ENCODE measurements at places on chromosomes 13 and 19.

GRCh38 chr13:92196591-92197256 is 798.3 kb downstream of the GPC5 start:
- DNase-seq = no peak

DNA sequence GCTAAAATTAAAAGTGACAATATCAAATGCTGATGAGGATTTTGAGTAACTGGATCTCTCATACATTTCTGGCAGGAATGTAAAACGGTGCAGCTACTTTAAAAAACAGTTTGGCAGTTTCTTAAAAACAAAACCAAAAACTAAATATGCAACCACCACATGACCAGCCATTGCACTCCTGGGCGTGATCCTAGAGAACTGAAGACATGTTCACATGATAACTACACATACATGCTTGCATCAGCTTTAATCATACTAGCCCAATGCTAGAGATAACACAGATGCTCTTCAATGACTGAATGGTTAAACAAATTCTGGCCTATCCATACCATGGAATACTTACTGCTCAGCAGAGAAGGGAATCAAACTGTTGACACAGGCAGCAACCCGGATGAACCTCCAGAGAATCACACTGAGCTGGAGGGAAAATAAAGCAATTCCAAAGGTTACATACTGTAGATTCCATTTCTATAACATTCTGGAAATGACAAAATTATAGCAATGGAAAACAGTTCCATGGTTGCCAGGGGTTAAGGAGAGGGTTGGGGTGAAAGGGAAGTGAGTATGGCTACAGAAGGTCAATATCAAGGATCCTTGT is 25.5 kb upstream of the NAXD start:
- no peak for DNase-seq

DNA sequence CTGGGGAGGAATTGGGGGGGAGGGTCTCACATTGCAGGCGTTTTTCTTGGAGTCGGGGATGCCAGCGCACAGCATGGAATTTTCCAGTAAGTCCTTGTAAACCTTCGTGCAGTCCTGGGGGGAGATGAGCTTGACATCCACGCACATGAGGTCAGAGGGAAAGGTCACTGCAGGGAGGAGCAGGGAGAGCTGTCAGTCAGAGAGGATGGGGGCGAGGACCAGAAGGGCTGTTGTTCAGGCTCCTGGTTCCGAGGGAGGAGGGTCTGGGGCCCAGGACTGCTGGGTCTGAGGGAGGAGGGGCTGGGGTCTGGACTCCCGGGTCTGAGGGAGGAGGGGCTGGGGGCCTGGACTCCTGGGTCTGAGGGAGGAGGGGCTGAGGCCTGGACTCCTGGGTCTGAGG is 4.0 kb downstream of the KLK7 start:
- no peak for DNase-seq

- DNase-seq = no peak
Measured at GRCh38 chr19:55457683-55458457, 3.6 kb downstream of the ISOC2 start.

DNA sequence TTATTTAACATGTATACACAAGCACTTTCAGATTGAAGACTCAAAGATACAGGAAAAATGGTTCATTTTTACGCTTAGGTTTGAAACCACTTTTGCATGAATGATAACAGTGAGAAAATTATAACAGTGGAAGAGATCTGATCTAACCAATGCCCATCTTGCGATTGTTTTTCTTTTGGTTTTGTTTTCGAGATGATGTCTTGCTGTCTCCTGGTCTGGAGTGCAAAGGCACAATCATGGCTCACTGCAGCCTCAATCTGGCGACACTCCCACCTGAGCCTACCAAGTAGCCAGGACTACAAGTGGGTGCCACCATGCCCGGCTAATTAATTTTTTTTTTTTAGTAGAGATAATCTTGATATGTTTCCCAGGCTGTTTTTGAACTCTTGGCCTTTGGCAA is 10.2 kb upstream of the EID2 start:
- DNase-seq = no peak

Data from renal cortex interstitium (tissue), 15 donors.